Stimulated activated CD8-positive, alpha-beta memory T cell treated with anti-CD3 and anti-CD28 coated beads, Interleukin-7, amount 100 ng/mL, for 24 hours (primary cell): ENCODE measurements at places on chromosomes 3 and 15.

GRCh38 chr15:27054426-27054825 is 83.4 kb downstream of the GABRG3 start:
- DNase-seq, result no peak

- peak; percentile 63 for DNase-seq
These were observed 63.0 kb downstream of the SH3BP5 start for GRCh38 chr3:15269091-15269989.

DNA sequence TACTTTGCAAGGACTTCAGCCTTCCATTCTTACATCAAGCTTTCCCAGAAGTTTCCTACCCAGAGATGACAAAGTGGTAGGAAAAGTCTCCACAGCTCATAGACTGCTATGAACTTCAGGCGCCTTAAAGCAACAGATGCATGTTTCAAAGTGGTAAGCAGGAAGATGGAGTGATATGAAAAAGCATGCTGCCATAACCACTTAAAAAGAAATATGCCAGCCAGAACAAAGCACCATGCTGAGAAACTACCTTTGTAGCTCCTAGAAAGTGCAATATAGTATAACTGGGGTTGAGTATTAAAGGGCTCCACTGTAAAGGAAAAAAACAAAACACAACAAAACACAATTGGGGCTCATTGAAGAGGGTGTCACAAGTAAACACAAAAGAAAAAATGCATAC is 192.4 kb upstream of the STRIT1 start:
- no peak for DNase-seq

GRCh38 chr15:97504031-97504792 is 456.3 kb upstream of the ARRDC4 start:
- DNase-seq, result no peak

DNA sequence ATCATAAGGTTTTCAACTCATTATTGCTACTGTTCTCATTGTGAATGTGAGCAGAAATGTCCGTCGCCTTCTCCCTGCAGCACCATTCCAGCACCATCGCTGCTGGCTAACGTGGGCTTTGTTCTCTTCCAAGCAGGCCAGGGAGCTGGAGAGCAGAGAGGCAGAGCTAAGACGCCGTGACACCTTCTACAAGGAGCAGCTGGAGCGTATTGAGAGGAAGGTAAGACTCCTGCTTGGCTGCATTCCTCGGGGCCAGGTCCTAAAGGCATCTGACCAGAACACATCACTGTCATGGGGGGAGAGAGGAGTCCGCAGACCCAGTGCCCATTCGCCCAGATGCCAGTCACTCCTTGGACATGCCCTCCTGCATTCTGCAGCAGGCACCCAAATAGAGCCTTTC is 130.4 kb upstream of the PLXNA1 start:
- DNase-seq, result no peak

- DNase-seq, result no peak
These were observed 69.0 kb upstream of the THBS1 start for GRCh38 chr15:39511916-39512260.

DNA sequence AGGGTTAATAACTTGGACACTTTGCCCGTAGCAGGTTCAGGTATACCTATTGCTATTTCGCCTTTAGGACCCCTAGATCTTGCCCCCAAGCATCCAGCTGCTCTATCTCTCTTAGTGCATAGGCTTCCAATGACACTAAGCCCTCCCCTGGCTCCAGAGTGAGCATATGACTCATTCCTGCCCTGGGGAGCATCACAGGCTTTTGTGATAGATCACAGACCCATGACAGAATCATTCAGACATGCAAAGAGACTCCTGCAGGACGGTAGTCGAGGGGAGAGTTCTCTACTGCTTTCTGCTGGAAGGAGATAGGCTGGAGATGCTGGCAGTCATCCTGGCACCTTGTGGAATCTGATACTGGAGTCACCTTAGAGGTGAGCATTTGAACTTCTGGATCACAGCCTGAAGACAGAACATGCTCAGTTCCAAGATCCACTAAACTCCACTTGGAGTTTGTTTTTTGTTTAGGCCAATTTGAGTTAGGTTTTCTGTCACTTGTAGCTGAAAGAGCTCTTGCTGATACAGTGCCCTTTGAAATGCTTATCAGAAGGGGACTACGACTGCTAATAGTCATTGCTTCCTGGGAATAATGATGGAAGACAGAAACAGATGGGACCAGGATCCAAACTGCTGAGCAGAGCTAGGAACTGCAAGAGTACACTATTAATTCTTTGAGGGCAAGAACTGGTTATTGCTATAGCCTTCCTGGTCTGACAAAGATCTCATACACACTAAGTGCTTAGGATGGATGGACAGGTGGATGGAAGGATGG is 11.0 kb downstream of the LYSMD2 start:
- DNase-seq, result no peak

- no peak for DNase-seq
These were observed 24.1 kb upstream of the SNRK start for GRCh38 chr3:43262194-43262593.

DNA sequence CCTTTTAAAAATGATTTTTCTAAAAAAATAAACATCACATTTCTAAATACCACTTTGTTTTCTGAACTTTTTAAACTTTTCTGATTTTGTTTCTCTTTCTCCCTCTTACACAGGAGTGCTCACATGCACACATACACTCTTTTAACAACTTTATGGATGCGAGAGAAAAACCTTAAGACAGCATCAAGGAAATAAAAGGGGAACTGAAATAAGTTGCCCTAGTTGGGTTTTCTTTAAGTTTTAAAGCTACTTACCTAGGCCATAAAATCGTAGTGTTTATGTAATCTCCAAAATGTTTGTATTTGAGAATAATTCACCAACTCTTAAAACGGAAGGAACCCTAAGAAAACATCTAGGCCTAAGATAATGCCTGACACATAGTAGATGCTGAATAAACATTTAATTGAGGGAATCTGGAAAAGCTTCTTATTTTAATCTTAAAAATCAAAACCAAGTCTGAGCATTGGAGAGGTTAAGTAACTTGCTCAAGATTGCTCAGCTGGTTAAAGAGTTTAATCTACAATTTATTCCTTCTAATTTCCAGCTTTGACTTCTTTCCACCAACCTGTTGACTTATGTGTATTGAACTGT is 1.2 kb upstream of the BBX start:
- DNase-seq, result no peak

GRCh38 chr3:71647751-71648150 is 64.2 kb upstream of the FOXP1 start:
- DNase-seq, result no peak

DNA sequence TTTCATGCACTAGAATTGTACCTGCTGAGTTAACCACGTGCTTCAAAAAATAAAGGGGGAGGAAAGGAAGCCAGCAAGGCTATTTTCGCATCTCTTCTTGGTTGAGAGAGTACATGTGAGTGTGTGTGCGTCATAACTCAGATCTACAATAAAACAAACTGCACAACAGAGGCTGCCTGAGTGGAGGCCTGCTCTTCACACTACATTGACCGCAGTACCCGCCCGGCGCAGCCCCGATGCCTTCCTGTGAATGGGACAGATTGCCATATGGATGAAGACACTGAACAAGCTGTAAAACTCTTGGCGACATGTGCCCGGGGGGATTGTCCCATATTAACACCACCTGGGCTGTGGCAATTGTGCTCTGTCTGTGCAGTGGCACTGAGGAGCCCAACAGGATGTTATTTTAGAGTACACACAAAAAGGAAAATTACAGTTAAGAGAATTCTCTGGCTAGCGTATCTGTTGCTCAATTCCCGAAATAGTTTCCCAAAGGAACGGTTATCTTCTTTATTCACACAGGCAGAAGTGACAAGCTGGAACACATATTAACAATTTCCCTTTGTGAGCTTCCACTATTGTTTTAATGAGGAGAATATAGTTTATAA is 551.5 kb downstream of the FOXP1 start:
- DNase-seq, result no peak
